Activated CD4-positive, CD25-positive, alpha-beta regulatory T cell treated with anti-CD3 and anti-CD28 coated beads, Interleukin-2, amount 50 U/mL, for 16 hours (primary cell): ENCODE measurements at places on chromosomes 5 and 9.

GRCh38 chr5:148374690-148375360 lies 8.9 kb upstream of the FBXO38 start:
- no peak for DNase-seq

DNA sequence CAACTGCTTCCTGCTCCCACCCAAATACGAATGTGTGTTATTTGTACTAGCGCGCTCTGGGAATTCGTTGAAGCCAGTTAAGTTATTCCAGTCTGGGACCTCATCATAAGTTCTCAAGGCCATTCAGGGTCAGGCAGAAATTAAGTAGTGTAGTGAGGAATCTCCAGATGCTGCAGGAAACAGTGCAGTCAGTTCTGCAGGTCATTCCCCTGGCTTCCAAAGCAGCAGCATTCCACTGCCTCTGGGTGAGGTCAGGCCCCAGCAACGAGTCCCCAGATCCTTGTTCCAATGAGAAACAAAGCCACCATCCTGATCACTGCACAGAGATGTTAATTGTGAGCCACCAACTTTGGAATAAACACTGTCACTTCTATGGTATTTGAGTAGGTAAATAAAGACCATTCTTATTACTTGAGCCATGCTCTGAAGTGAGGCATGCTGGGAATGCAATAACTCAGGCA lies 33.1 kb downstream of the SVEP1 start:
- DNase-seq, result no peak

DNA sequence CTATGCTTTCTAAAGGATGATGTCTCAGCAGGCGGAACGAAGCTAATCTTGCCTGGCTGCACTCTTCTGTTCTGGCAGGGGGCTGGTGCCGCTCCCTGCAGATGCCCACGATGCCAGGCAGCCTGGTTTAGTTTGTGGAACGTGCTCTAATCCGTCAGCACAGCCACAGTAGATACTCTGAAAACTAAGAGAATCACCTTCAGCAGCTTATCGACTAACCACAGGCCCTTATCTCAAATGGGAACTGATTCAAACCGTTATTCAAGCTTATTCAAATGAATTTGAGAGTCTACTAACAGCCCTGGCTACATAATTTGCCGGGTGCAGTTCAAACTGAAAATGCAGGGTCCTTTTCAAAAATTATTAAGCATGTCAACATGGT lies 246.6 kb upstream of the ANKRD55 start:
- DNase-seq, result no peak

- no peak for DNase-seq
Measured at GRCh38 chr9:111622626-111623025, 8.5 kb upstream of the DNAJC25 start.

DNA sequence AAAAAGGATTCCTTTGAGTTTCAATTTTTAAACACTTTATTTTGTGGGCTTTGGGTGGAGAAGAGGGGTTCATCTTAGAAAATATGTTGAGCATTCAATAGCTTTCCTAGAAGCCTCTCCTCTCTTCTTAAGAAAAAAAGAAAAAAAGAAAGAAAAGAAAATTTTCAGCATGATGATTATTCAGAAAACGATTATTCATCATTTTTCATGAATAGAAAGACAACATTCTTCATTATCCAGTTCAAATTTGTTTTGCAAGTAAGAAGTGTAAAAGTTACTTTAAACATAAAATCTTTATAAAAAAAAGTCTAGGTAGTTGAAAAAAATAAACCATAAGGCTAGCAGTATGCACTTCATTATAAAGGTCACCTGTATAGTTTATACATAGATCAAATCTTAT lies 636.5 kb downstream of the IRX1 start:
- no peak for DNase-seq

- no peak for DNase-seq
Measured at GRCh38 chr9:117034866-117035265, 347.8 kb downstream of the TRIM32 start.
